ENCODE measurements at places on chromosomes 11 and 22.

DNA sequence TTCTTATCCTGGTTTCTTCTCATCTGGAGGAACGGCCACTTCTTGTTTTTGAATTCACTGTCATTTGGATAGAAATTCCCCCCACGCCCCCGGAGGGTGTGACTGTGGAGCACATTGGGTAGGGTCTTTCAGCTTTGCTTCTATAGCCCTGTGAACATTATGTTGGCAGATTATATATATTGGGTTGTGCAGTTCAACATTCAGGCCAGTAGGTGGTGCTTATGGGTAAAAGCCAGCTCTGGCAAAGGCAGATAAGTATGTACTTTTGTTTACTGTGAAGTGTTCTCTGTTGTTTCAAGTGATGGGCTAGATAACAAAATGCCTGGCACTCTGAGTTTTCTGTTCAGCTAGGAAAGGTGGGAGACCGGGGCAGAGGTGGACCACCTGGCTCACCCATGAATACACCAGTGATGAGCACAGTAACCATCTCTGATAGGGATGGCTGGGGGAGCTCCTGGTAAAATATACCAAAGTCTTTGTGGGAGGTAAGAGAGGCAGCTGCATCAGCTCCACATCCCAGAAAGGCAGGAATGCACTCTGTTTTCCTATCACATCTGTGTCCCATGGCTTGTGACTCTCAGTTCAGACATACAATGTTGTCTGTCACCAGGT, 1348.2 kb upstream of the RAG2 start:
- no peak for DNase-seq

DNA sequence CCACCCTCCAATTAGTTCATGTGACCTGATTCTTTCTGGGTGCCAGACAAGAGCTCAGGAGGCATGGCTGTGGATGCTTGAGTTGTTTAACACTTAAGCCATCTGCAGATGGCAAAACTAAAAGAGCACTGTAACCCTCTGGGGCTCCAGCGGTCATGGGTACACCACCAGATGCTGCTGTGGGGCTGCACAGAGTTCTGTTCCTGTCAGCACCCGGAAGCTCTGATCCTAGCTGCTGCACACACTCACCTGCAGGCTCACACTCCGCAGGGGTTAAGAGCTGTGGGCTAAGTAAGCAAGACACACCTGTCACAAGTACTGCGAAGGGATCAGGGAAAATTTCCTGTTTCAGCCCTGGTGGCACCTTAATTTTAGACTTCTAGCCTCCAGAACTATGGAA, 307.8 kb downstream of the C11orf87 start:
- no peak for DNase-seq

DNA sequence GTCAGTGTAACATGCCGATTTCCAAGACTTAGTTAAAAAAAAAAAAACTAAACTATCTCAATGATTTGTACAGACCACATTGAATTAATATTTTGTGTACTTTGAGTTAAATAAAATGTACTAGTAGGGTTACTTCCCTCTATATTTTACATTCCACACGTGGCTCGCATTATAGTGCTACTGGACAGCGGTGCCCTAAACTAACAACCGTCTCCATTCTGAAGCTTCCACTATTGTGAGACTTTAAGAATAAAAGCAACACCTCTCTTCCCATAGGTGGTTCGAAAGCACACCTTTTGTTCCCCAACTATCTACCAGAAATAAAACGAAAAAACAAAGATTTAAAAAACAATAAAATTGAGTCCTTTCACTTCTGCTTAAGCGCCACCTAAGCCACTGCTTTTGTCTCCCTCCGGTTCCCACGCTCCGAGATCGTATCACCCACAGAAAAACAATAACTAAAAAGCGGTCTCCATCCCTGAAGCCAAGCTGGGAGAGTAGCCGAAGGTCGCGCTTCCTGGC, 380 bp upstream of the TTC17 start:
- DNase-seq, result no peak

GRCh38 chr11:72141066-72141465, 5.5 kb downstream of the FOLR3 start:
- no peak for DNase-seq

DNA sequence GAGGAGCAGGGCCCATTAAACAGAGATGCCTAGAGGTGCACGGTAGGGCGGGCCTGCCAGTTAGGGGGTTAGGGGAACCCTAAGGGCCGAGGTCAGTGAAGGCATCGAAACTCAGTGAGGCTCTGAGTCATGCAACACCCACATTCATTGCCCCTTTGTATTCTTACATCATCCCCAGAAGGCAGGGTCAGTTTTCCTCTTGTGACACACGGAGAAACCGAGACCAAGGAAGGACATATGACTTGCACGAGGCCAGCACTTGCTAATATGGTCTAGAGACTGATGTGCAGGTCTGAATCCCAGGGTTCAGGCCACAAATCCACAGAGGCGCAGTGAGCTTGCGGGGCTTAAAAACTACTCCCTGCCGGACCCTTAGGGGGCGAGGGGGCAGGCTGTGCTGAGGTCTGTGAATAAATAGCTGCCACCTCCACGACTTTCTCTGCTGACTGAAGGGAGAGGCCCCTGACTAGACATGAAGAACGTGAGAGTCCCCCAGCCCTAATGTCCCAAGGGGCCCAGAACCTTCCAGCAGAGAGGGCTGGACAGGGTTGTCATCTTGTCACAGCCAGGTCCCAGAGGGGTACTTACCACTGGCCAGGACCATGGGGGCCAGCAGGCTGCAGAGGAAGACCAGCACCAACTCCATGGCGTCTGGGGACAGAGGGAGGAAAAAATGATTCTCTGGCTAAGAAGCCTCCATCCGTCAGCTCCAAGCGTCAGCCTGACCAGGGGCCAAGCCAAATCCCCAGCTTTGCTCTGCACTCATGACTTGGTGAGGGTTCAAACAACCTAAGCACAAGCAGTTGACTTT, 17.8 kb upstream of the FXYD2 start:
- peak; percentile 43 for DNase-seq

DNA sequence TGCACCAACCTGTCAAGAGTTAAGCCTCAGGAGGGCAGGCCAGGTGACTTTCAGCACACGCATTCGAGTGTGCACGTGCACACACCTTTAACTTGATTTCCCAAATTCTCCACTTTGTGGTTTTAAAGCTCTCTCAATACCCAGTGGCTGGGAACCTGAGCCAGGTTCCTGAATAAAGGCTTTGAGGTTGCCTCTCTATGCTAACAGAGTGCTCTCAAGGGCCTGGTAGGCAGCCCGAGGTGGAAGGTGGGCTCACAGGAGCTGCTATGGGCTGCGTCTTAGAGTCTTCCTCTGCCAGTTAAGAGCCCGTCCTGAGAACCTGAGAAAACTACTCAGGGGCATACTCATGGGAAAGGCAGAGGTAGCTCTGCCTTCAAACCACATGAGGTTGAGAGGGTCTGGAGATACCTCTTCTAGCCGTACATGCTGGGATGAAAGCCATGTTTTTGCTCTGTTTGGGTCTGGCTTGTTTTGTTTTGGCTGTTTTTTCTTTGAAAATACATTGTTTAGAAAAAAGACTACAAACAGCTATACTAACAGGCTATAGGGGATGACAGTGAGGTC, 11.6 kb upstream of the SERPIND1 start:
- DNase-seq, result no peak

- no peak for DNase-seq
Measured at GRCh38 chr11:99418927-99419720, 398.4 kb downstream of the CNTN5 start.

GRCh38 chr11:563812-564578, 3.2 kb downstream of the RASSF7 start:
- no peak for DNase-seq

- DNase-seq, result no peak
Measured at GRCh38 chr11:111748035-111748804, 18.0 kb downstream of the PPP2R1B start.

DNA sequence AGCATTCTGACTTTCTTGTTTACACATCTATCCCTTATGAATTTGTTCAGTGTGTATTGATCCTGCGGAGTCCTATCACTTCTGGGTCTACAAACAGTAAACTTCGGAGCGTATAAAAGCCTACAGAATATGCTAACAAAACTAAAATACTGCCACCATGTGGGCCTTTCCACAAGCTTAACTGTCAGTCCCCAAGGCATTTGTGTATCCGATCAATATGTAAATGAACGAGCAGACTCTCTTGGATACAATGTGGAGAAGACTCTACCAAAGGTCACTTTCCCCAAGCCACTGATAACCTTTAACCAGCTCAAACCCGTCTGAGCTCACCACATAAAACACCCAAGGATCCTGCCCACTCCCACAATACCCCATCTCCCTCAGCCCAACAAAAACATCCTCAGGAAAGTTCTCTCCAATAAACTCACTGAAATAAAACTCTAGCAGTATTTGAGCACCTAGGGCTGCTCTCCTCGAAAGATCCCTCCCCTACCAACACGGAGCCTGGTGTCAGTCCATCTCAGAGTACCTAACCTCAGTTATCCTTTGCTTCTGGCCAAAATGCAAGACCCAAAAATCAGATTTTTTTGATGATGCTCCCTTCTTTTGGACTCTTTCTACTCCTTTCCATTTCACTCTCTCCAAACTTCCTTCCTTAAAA, 17.8 kb downstream of the ADA2 start:
- DNase-seq, result no peak

DNA sequence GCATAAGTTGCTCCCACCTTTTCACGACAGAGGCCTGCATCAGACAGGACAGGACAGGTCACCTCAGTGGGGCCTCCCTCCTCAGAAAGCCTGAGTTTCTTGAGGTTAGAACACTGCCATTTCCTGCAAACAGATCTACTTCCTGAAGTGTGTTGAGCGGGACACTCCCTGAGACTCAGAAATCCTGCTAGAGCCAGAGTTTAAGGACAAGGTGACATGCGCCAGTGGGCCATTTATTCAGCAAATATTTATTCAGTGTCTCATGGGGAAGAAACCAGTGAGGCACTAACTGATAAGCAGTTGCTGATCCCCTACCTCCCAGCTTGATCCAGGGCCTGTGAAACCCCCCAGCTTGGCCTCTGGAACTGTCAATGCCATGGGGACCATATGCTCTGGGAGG, 454.6 kb downstream of the SOX6 start:
- DNase-seq, result no peak

GRCh38 chr11:112410325-112410724, 149.7 kb upstream of the PLET1 start:
- no peak for DNase-seq

GRCh38 chr11:27118949-27119348, 78.3 kb downstream of the BBOX1 start:
- DNase-seq, result no peak

DNA sequence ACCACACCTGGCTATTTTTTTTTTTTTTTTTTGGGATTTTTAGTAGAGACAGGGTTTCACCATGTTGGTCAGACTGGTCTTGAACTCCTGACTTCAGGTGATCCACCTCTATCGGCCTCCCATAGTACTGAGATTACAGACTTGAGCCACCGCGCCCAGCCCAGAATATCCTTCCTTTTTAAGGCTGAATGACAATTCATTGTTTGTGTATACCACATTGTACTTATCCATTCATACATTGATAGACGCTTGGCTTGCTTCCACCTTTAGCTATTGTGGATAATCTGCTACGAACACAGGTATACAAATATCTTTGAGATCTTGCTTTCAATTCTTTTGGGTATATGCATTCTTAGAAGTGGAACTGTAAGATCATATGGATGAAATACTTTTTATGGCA, 10.8 kb upstream of the RASSF10 start:
- no peak for DNase-seq

GRCh38 chr22:25898707-25899365, 156.8 kb downstream of the MYO18B start:
- no peak for DNase-seq

GRCh38 chr11:23536907-23537306, 676.6 kb upstream of the CCDC179 start:
- DNase-seq, result no peak

GRCh38 chr22:32269316-32269715, 14.2 kb upstream of the SLC5A4 start:
- DNase-seq, result no peak

DNA sequence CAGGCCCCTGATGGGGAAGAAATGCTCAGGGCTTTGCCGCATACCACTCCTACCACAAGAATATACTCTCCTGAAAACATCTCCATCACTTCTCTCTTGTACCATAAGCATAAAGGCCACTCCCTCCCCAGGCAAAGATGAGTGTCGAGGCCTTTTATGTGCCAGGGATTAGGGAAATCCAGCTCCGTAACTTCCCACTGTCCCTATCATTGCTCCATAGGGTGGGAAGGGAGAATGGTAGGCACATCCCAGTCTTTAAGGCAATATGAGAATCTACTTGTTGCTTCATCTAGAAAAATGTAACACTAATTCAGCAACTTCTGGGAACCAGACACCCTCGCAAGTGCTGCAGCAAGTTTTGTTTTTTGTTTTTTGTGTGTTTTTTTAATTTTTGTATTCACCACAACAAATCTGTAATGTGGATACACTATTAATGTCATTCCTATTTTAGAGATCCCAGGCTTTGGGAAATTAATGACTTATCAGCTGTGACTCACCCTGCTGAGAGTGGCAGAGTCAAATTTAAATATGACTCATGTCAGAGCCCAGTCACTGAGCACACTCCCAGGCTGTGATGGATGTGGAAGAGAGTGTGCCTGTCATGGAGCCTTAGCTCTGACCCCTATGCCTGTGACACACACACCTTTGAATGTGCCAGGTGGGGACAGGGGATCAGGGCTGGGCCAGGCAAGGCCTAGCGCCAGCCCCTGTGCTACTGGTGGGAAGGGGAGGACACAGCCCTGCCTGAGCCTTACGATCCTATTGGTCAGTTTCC, 23.4 kb downstream of the PANX1 start:
- peak; percentile 24 for DNase-seq

DNA sequence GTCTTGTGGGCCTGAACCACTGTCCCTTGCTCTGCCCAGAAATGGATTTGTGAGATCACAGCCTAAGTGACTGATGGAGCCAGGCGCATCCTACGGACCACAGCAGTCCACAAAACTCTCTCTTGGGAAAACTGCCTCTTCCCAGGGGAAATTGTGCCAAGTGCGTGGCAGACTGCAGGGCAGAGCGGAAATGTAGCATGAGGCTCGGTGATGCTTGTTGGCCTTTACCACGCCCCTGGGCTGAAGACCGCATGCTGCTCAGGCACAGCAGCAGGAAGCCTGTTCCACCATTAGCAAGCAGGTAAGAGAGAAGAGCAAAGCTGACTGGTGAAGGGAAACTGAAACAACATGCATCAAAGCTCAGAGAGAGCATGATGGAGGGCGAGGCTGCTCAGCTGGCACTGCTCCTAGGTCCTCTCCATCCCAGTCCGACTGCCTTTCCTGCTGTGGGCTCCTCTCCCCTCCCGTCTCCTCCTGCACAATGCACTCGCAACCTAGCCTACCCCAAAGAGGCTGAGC, 26.5 kb upstream of the SCARF2 start:
- DNase-seq, result no peak

GRCh38 chr11:124481365-124482323, 36.1 kb upstream of the OR8B8 start:
- peak; percentile 15 for DNase-seq

- no peak for DNase-seq
Measured at GRCh38 chr11:69233744-69234570, 60.0 kb upstream of the MYEOV start.
